Activated T-cell treated with anti-CD3 and anti-CD28 coated beads for 4 hours (primary cell): ENCODE measurements at places on chromosomes 3 and 15.

GRCh38 chr15:63595688-63596087 is 1.5 kb upstream of the FBXL22 start:
- no peak for DNase-seq

- DNase-seq = no peak
Measured at GRCh38 chr3:117887031-117887430, 1147.6 kb downstream of the IGSF11 start.

GRCh38 chr15:39511000-39511915 is 69.6 kb upstream of the THBS1 start:
- DNase-seq = no peak

- no peak for DNase-seq
Measured at GRCh38 chr3:42855547-42856380, 19.9 kb downstream of the CYP8B1 start.

DNA sequence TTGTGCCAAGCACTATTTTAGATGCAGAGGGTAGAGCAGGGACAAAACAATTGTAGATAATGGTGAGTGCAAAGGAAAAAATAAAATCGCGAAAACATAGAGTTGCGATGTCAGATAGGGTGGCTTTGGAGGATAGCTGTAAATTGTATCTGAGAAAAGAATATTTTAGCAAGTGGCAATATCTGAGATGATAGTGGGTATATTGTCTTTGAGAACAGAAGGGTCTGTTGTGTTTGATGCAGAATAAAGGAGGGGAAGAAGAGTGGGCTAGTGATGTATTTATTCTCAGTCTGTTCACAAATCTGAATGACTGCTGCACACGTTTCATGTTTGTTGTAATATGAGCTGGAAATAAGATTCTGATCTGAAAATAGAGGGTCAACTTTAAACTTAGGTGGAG is 396.8 kb downstream of the CADM2 start:
- no peak for DNase-seq

DNA sequence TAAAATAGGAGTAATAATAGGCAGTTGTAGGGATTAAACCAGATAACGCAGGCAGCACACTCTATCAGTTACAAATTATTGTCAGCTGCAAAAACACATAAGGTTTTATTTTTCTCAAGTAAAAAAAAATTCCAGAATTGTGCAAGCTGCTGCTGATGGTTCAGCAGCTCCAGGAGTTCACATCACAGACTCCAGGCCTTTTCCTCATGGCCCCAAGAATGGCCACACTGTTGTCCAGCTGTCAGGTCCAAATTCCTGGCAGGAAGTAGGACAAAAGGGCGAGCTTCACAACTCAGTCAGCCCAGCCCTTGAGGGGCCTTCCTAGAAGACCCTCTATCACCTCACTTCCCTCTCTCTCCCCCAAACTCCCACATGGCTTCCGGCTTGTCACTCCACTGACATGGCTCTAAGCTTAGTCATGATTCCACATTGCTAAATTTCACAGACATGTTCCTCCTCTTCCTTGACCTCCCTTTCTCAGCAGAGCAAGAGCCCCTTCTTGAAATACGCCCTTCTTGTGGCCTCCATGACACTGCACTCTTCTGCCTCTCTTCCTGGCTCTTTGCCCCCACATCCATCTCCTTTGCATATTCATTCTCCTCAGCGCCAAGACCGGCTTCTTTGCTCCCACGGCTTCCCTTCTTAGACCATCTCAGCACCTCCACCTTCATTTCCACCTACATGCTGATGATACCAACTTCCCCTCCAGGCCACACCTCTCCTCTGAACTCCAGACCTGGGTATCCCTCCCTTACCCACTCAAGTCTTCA is 27.4 kb upstream of the FAM174B start:
- DNase-seq = no peak

DNA sequence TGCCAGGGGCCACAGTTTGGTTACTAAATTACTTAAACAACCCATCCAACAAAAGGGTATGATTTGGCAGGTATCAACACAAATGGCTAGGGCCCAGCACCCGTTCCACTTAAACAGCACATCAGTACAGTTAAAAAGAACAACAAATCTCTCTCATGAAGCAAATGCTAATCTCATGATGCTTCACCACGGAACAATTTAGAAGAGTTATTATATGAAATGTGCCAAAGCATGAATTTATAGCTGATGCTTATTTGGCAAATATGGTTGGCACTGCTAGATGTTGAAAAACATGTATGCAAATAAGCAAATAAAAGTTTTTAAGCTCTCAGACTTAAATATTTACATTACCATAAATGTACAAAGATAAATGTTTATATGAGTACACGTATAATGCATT is 2.3 kb downstream of the PEAK1 start:
- DNase-seq = no peak

DNA sequence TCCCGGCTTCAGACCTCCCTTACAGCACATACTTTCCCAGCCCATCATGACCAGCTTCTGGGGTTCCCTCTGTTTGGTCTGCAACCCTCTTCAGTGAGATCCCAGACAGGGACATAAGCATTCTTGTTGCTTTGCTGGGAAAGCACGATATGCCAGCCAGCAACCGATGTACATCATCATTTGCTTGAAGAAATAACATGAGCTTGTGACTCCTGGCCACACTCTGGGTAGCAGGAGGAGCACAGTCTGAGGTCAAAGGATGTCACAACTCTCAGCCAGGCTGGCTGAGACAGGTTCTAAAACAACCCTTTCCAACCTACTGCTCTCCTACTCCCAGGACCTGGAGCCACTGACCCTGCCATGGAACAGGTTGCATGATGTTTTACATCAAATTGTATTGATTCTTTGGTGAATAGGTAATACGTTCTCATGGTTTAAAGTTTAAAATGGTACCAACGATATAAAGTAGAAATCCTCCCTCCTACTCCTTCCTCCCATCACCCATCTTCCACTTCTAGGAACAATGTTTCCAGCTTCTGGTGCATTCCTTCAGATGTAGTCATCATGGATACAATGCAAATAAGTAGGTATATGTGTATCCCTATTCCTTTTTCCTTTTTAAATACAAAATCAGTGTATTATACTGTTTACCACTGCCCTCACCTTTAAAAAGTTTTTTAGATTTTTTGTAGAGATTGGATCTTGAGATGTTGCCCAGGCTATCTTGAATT is 190.3 kb downstream of the OPA1 start:
- no peak for DNase-seq

- no peak for DNase-seq
Measured at GRCh38 chr15:56608140-56608778, 125.0 kb downstream of the ZNF280D start.

- no peak for DNase-seq
Measured at GRCh38 chr15:39690881-39691634, 91.6 kb downstream of the FSIP1 start.

DNA sequence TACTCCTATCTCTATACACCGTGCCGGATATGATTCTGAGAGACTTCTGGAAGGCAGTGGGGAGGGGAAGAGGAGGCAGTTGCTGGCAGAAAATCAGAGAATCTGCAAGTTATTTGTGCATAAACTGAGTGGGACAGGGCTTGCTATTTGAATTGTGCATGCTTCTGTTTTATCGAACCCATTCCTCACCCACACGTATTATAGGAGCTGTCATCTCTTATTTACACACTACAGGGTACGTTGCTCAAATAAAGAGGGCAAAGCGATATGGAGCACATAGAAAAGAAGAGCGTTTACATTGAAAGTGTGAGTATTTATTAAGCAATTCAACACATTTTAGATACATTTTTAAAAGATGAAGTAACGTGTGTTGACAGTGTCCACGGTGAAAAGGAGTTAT is 191.6 kb downstream of the CPNE4 start:
- DNase-seq = no peak

DNA sequence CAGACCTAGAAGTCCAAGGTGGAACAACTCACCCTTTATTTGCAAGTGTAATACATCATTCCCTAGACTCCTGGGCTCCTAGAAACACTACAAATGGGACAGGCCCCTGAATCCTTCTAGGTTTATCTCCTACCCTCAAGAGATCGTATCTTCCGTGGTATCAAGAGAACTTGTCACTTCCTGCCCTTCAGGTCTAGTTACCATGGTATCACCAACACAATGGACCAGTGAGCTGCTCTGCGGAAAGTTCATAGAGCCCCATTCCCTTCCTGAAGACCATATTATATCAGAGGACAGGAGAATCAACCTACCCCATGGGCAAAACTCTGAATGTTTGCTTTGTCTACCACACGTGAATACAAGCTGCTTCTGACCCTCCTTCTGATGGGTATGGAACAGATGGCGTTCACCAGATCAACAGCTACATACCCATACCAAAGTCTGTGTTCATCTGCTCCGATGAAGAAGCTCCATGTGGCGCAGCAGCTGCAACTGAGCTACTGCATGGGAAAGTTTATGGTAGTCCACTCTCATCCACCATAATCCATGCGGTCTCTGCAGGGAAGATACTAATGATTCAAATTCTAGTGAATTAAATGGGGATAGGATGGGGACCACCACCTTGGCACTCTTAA is 84.6 kb upstream of the KLF13 start:
- no peak for DNase-seq

DNA sequence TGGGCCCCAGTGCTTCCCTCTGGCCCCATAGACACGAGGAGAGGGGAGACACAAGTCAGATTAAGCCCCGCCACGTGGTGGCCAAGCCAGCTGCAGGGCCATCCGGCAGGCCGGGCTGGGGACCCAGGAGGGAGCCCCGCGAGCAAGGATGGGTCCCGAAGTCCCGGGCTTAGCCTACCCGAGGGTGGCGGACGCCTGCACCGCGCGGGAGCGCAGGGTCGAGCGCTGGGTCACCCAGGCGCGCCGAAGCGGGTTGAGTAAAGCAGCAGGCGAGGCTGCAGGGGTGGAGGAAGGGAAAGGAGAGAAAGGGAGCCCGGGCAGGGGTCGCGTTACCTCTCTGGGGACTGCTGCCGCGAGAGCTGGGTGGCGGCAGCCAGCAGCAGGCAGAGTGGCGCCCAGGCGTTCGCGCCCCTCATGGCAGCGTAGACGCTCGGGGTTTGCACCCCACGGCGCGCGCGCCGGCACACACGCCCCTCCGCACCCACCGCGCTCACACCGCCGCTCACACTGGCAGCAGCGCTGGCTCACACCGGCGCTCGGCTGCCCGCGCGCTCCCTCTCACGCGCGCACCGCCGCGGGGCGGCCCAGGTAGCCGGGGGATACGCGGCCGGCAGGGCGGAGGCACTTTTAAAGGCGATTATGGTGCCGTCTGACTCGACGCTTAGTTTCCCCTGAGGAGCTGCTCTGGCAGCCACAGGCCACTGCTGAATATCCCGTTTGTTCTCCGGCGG is at the start of gene PCOLCE2:
TSS of gene PCOLCE2 (minus strand) at position 603 of the 731 bp plus-strand sequence. CDS start at position 416, 187 bp downstream.
- DNase-seq = no peak

- no peak for DNase-seq
Measured at GRCh38 chr3:18099611-18100010, 325.5 kb downstream of the SATB1 start.

DNA sequence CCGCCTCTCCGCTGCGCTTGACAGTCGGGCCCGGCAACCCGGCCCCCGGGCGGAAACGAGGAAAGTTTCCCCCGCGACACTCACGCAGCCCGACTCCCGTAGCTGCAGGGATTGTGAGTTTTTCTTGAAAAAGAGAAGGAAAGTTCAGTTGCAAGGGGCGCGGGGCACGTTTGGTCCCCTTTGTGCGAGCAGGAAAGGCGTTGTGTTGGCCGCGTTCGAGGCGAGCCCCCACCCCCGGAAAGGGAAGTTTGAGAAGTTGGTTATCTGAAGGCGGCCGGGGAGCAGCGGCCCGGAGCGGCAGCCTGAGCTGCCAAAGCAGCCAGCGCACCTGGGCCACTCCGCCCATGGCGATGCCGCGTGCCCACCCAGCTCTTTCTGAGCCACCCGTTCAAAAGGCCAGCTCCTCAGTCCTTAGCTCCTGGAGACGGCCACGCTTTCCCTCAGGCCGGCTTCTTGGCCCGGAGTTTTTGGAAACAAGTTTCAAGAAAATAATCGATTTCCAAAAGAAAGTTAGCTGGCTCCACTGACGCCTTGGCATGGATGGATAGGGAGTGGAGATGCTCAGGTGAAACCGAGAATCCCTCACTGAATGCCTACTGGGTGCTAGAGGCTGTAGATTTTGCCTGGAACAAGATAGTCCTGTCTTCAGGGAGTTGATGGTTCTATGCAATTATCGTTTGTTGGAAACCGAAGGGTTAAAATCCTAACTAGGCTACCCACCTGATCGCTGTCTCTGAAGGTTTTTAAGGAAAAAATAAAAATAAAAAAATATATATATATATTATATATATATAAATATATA is 832 bp downstream of the TGFBR2 start:
- DNase-seq = peak; percentile 55

GRCh38 chr3:183185696-183186095 is 23.2 kb upstream of the LAMP3 start:
- DNase-seq = no peak

- DNase-seq = no peak
Measured at GRCh38 chr15:67017311-67017710, 48.1 kb upstream of the SMAD3 start.

GRCh38 chr3:33111581-33111980 is 2.2 kb upstream of the CRTAP start:
- no peak for DNase-seq

GRCh38 chr15:51629612-51630011 is 7.0 kb upstream of the DMXL2 start:
- DNase-seq = no peak

- DNase-seq = no peak
Measured at GRCh38 chr15:60840306-60840702, 361.4 kb upstream of the ICE2 start.

DNA sequence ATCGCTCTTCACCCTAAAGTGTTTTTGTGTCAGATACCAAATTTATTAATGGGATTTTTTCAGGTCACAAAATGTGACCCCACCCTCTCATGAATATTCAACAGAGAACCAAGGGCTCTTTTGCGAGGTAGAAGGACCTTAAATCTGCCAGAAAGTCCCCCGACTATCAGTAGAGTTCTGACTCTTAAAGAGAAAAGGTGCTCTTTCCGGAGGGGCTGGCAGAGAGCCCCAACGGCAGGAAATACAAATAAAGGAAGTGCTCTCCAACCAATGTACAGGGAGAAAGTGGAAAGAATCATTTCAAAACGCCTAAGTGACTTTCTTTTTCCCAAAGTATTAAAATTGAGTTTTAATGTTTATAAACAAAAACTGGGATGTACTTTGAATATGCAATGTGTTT is 517.2 kb downstream of the FOXP1 start:
- DNase-seq = no peak
